ENCODE measurements at places on chromosomes 5 and 9. TPM values are rescaled to one million over a fixed set of nuclear protein-coding genes. Genes with fewer than 3 reads are reported as not detected.
A peak's percentile ranks its signal among the peaks of the same experiment; 100 is the strongest.

DNA sequence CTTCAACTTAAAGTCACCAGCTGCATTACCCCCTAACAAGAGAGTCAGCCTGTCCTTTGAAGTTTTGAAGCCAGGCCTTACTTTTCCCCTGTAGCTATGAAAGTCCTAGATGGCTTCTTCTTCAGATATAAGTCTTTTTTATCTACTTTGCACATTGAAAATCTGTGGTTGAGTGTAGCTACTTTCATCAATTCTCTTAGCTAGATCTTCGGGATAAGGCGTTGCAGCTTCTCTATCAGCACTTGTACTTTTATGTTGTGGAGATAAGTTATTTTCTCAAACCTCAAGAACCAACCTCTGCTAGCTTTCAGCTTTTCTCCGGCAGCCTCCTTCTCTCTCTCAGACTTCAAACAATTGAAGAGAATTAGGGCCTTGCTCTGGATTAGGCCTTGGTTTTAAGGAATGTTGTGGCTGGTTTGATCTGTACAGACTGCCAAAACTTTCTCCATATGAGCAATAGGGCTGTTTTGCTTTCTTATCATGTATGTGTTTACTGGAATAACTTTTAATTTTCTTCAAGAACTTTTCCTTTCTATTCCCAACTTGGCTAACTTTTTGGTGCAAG, 21.6 kb downstream of the CATSPER3 start:
- DNase-seq: no peak

DNA sequence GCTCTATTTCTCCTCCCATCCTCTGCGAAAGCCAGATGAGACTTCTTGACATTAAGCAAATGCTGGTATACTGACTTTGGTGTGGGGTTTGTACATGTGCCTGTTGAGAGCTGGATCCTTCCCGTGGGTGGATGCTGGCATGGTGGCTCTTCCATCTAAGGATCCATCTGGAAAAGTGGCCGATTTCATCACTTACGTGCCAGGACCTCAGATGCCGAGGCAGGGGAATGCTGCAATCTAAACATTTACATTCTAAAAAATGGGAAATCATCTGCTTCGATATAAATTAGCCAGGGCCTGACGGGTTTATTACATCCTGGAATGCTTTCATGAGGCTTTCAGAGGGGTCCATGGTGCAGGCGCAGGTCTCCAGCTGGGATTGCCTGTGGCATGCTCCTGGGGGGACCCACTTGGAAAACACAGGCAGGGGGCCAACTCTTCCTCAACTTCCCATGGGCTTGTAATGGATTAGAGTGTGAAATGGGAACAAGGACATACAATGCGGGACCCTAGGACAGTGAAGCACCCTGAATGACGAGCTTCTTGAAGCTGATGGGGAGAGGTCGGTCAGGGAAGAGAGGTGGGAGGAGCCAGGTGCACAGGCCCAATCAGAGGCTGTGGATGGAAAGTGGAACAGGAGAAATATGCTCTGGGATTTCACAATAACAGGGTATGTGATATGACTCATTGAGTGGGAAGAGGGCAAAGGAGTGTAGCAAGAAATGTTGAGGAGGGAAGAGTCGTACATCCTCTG, 105.5 kb upstream of the PITX1 start:
- DNase-seq: no peak

DNA sequence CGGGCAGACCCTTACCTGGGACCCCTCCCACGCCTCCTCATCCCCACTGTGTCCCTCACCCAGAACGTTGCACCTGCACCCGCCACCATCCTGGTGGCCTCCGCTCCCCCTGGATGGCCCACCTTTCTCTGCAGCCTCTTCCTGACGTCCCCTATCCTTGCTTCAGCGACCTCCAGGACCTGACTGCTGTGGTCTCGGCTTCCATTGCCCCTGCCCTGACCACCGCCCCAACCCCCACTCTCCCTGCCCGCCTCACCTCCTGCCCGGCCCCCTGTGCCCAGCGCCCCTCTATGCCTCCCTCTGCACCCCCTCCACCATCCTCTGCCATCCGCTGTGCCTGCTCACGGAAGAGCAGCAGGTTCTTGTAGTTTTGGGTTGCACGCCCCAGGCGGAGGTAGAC, 2.2 kb downstream of the LCN10 start:
- DNase-seq: no peak

PCDHGA1 gene
- total RNA-seq: 5.2 TPM

TMC1 gene
- total RNA-seq: 0.45 TPM

ZBTB6 gene
- total RNA-seq: 35.9 TPM

DNA sequence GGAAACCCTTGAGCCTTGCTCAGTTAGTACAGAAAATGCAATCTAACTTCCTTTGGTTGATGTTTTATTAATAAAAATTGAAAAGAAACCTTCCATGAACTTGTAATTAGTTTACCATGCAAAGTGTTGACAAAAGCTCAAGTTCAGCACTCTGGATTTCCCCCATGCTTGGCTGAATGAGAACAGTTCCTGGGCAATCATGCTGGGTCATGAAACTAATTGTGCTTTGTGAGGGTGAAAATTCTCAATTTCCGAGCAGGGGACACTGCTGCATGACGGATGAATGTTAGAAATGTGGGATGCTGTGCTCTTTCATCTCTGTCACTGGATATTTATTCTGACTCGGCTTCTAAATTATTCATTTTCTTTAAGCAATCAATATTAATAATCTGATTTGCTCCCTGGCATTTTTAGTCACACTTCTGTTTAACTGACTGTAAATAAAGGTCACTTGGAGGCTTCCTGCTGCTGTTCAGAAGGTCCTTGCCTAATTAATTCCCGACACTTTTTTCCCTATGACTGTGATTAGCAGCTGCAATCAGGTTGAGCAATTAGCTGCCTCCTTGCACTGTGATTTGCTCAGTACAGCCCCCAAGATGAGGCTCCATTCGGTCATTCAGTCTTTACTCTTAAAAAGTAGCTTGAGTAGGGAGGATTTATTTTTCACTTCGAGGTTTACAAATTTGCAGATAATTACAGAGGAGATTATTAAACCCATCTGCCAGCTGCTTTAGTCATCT, 678.1 kb upstream of the ZNF608 start:
- no peak for DNase-seq

DNA sequence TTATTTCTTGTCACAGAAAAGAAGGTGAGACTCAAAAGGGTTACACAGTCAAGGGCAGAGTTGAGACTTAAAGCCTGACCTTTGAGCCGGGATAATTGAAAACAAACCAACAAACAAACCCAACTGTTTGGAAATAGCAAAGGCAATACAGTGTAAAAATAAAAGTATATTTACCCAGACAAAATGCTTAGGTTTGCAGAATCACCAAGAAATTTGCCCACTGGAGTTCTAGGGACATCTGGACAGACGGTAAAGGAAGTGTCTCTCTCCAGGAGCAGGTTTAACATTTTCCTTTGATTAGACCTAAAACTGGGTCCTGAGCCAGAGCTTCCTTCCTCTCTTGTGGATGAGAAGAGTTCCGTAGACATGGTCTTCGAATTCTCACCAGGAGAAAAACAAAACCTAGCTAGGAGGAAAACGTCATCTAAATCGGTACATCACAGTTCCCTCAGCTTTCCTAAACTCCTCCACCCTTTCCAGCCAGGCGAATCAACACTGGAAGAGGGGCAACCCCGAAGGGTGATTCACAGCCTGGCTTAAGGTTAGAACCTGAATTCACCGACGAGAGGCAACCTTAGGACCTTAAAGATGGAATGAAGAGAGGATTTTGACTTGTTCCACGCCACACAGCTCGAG, 673 bp downstream of the CDC25C start:
- DNase-seq: no peak

DNA sequence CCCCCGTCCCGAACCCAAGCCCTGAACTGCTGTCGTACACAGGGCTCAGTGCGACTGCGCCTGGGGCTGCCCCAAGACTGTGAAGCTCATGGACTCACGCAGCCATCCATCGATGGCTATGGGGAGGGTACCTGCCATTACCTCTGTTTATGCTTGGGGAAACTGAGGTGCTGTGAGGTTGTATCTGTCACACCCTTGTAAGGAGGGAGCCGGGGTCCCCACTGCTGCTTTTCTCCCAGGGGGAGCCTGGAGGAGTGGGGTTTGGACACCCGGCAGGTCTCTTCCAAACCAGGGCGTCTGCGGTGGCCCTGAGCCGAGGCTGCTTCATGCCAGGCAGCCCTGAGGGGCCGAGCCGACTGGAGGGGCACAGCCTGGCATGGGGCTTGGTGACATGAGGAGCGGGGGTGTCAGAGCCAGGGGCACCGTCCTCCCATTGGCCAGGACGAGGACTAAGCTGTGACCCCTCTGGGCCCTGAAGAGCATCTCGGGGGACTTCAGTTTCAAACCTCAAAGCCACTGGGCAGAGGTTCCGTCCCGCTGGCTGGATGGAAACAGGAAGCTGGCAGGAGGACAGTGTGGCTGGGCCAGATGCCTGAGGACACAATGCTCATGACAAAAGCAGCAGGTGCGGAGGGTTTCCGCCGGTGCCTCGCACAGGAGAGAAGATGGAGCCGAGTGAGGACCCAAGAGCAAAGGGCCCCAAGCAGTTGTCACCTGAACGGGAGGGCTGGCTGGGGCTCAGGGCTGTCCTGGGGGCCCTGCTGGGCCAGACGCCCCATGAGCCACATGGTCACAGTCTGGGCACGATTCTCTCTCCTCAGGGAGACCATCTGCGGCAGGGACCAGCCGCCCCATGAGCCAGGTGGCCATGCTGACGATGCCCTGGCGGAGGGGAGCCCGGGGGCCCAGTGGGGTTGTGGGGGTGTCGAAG, 54.4 kb upstream of the EXOC3 start:
- DNase-seq: no peak

DNA sequence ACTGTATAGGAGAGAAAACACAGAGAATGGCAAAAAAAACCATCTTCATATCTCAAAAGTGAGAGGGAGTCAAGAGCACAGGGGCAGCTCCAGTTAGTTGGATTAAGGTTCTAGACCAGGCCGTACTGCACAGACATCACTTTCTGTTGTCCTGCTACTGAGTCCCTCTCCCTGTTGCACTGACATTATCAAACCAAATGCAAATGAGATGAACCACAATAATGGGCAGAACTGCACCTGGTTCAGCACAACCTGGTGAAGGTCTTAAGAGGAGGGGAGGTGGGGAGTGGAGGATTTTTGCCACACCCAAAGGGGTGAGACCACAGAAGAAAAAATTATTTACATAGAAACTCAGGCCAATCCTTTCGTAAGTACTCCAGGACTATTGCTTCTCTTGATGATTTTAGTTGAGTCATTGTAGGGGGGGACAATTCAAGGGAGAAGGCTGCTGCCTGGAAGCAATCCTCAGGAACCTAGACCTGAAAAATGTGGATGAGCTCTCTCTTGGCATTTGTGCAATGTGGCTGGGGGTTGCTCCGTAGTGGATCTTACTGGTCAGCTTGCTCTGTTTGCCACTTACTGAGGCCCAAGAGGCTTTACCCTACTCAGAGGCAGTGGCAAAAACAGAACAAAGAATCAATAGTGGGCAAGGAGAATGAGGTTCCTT, 94.5 kb upstream of the PPP1R2B start:
- DNase-seq: no peak

GRCh38 chr5:71790433-71790832, 71.4 kb downstream of the CARTPT start:
- no peak for DNase-seq

GRCh38 chr5:141821430-141821925, 56.7 kb downstream of the PCDH1 start:
- DNase-seq: peak; percentile 86

DNA sequence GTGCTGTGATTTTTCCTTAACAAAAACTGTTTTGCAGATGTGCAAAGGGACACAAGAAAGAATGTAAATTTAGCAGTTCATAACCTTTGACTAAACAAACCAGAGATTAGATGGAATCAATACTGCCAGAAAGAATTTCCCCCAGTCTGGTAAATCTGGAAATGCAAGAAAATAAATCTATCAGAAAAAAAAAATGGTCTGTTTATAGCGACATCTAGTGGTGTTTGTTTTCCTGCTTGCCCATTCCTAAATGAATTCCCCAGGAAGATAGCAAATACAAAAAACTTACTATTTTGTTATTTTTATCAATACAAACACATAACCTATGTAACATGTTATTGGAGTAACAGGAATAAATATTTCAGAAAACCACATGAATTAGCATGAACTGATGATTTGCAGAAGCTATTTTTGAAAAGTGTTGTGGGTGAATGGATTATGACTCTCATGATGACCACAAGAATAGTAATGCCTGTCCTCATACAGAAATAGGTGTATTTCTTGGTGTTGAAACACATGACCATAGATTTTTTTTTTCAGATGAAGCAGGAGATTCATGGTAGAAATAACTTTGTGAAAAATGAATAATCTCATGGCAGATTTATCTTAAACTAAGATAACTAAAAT, 1703.8 kb downstream of the MAT2B start:
- DNase-seq: peak; percentile 6

GRCh38 chr5:13976223-13976622, 31.7 kb upstream of the DNAH5 start:
- DNase-seq: no peak

GRCh38 chr9:137320555-137321384, 18.7 kb upstream of the NRARP start:
- DNase-seq: no peak
